ENCODE measurements at places on chromosomes 11 and 22. TPM values are rescaled to one million over a fixed set of nuclear protein-coding genes. Genes with fewer than 3 reads are reported as not detected.

The ANO3 gene
- total RNA-seq: not detected

The CHADL gene
- total RNA-seq: 0.67 TPM

The SELENOH gene
- total RNA-seq: 102 TPM

The HORMAD2 gene
- not detected for total RNA-seq

The THY1 gene
- total RNA-seq: not detected

The OR6T1 gene
- not detected for total RNA-seq

The MMP12 gene
- total RNA-seq: not detected

The P2RY2 gene
- not detected for total RNA-seq

The BIK gene
- total RNA-seq: 2.7 TPM

The CBX7 gene
- total RNA-seq: 181 TPM

The CARD18 gene
- not detected for total RNA-seq

The NUCB2 gene
- 57.6 TPM for total RNA-seq

The MYOD1 gene
- not detected for total RNA-seq

The CNIH2 gene
- total RNA-seq: 1.8 TPM

The C11orf65 gene
- 0.93 TPM for total RNA-seq

The OTOG gene
- not detected for total RNA-seq

The TMA7B gene
- total RNA-seq: 9.3 TPM

The SERHL2 gene
- 0.36 TPM for total RNA-seq

The OSBP2 gene
- 1.1 TPM for total RNA-seq

The GRAMD1B gene
- 19.5 TPM for total RNA-seq

The ATM gene
- 525 TPM for total RNA-seq

The NPAS4 gene
- total RNA-seq: not detected

The SCUBE2 gene
- not detected for total RNA-seq

The OR8G1 gene
- not detected for total RNA-seq

The CCDC73 gene
- not detected for total RNA-seq

The CATSPER1 gene
- total RNA-seq: not detected

The IL17REL gene
- total RNA-seq: not detected

The TRPM5 gene
- total RNA-seq: 0.19 TPM

The MOB2 gene
- 73.1 TPM for total RNA-seq

The FADS2 gene
- total RNA-seq: 0.73 TPM

The KCNJ1 gene
- 0.17 TPM for total RNA-seq

The VPREB3 gene
- not detected for total RNA-seq

The BDNF gene
- total RNA-seq: not detected

The IL18 gene
- total RNA-seq: 0.42 TPM

The KRTAP5-7 gene
- not detected for total RNA-seq

The DRD4 gene
- 0.64 TPM for total RNA-seq

The IGSF22 gene
- 8.0 TPM for total RNA-seq

The PANX2 gene
- total RNA-seq: not detected

The TNNT3 gene
- 9.3 TPM for total RNA-seq

The HEPHL1 gene
- total RNA-seq: not detected

The RIC3 gene
- 28.7 TPM for total RNA-seq

The ABCC8 gene
- total RNA-seq: not detected

The KCNE3 gene
- total RNA-seq: 0.28 TPM

The GSTP1 gene
- 143 TPM for total RNA-seq

The ST14 gene
- total RNA-seq: 0.72 TPM

The LIF gene
- 0.58 TPM for total RNA-seq

The SYT9 gene
- not detected for total RNA-seq

The LBHD1 gene
- 28.6 TPM for total RNA-seq

The KRTAP5-8 gene
- not detected for total RNA-seq

The PVALB gene
- total RNA-seq: not detected

All from CD4-positive, alpha-beta memory T cell (primary cell).